Stimulated activated CD4-positive, alpha-beta T cell treated with anti-CD3 and anti-CD28 coated beads, TNF-alpha, amount 100 ng/mL, for 1 hour (primary cell): ENCODE measurements at places on chromosomes 13 and 19.

DNA sequence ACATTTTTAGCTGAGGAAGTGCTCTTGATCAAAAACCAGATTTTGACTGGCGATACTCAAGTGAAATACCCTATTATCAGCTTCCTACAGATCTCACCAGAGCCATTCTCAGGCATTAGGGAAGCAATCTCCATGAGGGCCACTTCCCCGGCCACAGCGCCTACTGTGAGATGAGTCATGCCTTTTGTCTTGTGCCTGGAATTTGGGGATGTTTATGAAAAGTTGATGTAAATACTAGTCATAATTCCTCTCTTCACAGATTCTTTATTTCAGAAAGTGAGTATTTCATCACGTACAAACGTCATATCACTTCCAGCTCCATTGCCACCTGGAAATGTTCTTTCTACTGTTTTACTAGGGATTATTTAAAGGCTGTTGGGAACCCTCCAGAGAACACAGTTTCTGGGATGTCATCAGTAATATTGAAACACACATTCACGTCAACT is 25.3 kb upstream of the SLC46A3 start:
- DNase-seq = no peak

DNA sequence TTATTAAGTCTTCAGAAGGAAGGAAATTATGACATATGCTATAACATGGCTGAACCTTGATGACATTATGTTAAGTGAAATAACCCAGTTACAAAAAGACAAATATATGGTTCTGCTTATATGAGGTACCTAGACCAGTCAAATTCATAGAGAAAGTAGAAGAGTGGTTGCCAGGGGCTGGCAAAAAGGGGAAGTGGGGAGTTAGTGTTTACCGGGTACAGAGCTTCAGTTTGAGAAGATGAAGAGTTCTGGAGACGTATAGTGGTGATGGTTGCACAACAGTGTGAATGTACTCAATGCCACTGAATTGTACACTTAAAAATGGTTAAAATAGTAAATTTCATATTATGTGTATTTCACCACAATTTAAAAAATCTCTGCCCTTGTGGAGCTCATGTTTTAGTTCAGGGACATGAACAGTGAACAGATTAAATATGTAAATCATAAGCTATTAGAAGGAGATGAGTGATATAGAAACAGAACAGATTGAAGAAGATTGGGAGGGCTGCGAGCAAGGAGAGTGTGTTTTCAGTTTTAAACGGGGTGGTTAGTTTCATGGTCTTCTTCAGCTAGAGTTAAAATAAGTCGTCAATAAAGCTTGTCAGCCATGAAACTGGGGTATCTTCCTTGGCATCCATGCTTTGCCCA is 355.2 kb downstream of the KCNRG start:
- DNase-seq = no peak

- DNase-seq = no peak
Measured at GRCh38 chr13:36887758-36888521, 32.1 kb downstream of the SMAD9 start.

GRCh38 chr19:29523568-29523967 is 2.2 kb upstream of the VSTM2B start:
- no peak for DNase-seq

DNA sequence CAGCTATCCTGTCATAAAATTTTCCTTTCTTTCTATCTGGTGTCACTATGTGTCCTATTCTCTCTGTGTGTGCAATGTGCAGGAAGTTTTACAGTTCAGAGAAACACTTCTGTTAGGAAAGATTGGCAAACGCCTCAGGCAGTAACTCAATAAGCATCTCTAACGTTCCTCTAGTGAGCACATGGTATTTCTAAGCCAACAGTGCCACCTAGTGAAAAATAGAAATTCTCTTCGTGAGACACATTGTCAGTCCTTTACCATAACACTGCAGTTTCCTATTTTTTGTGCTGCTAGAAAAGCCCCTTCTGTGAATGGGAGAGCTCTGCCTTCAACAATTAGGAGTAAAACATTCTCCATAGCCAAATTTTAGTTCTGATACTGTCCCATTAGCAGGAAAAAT is 50.7 kb downstream of the ZNF723 start:
- no peak for DNase-seq

DNA sequence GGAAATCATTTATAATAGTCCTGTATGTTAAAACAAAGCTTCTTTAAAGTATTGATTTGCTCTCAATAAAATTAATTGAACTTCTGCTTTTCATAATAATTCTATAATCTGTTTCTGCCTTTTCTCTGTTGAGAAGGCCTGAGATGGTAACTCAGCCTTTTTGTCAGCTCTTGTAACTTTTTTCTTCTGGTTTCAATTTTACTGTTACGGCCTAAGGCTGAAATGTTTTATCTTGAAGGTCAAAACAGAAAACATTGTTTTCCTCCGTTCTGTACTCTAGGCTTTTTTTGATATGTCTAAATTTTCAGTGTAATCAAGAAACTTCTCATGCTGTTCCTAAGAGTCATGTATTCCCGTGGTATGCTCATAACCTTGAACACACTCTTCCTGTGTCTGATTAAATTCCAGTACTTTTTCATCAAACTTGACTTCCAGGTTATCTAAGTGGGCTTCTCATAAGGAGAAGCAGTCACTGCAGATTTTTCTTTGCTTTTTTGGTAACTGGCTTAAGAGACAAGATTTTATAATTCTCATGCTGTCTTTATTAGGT is 7.6 kb upstream of the NAXD start:
- no peak for DNase-seq

DNA sequence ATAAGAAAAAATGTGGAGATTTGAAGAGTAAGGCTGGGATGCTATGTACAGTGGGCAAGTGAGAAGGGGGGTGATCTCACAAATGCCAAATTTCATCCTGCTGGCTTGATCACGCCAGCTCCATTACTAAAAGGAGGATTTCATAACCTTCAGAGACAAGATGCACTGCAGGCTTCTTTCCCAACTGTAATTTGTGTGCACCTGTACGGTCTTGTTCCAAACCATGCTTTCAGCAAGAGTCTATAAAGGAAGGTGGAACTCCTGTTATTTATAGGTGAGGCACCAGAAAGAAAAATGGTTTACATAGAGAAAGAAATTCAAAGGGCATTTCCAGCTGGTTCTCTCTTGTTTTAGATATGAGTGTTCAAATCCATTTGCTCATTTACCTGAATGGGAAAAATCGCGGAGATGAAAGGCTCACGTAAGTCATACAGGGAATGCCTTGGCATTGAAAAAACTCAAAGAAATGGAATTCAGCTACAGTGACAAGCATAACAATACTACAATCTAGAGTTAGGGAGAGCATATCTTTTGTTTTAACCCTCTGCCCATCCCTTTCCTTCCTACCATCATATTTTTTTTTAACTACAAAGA is 13.3 kb downstream of the EFNB2 start:
- DNase-seq = no peak

GRCh38 chr19:42175952-42176648 is 41.4 kb downstream of the DEDD2 start:
- no peak for DNase-seq

GRCh38 chr13:106297283-106297682 is 238.2 kb downstream of the EFNB2 start:
- no peak for DNase-seq

DNA sequence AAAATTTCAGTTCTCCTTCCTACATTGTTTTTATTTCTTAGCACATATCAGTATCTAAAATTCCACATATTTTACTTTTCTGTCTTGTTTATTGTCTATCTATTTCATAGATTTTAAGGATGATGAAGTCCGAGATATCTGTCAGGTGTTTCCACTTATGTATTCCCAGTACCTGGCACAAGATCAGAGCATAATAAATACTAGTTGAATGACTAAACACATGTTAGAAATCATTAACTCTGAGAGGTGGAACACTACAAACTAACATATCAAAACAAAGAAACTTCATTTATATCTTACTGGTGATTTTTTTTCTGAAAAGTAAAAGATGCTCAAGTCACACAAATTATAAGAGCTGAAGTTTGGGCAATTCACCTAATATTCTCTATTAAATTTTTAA is 1208.3 kb downstream of the PCDH9 start:
- no peak for DNase-seq

- DNase-seq = no peak
Measured at GRCh38 chr19:14347999-14348889, 33.0 kb upstream of the ADGRE5 start.

DNA sequence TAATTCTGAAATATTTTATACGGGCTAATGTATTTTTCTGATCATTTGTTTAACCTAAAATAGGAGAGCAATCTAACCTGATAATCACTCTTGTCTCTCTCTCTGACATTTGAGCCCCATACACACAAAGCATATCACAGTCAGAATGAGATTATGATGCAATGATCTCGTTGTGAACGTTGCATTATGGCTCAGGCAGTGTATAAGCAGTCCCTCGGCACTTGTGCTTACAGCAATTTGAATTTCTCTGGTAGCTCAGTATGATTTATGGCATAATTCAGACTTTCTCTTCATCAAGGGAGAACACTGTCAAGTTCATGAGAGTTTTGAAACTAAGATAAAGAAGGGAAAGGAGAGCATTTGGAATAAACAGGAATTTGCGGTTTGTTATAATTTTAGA is 256.1 kb downstream of the DACH1 start:
- DNase-seq = no peak

GRCh38 chr19:56125806-56126590 is 4.9 kb upstream of the ZNF787 start:
- DNase-seq = no peak

DNA sequence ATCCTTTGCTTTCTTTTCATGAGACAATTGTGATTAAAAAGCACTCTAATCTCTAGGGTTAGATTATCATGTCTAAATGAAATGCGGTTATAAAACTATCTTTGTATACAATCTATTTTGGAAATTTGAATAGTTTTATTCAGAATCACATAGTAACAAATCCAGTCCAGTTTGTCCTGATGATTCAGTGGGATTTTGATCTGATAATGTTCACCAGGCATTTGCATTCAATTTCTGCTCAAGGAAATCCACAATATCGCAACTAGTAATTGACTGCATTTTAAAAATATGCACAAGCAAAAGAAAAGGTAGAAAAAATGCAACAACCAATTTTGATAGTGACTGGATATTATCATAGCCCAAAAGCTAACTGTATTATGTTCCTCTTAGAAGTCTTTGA is 63.8 kb downstream of the ITGBL1 start:
- DNase-seq = no peak

- DNase-seq = no peak
Measured at GRCh38 chr13:110262508-110263291, 44.3 kb downstream of the COL4A1 start.

- no peak for DNase-seq
Measured at GRCh38 chr13:24625331-24625731, 54.9 kb upstream of the ATP12A start.

GRCh38 chr13:42405665-42406390 is 133.9 kb downstream of the AKAP11 start:
- no peak for DNase-seq

GRCh38 chr13:73254827-73255226 is 196.0 kb downstream of the KLF5 start:
- DNase-seq = no peak

GRCh38 chr13:106612688-106613087 is 44.8 kb upstream of the ARGLU1 start:
- no peak for DNase-seq

GRCh38 chr13:39586151-39586550 is 16.8 kb downstream of the LHFPL6 start:
- DNase-seq = no peak

GRCh38 chr19:2702170-2703076 is at the start of gene GNG7:
Gene GNG7, minus strand, starts transcription at chr19:2702694. Its CDS starts 182,006 bp downstream, at chr19:2520688.
- DNase-seq = peak; percentile 88

DNA sequence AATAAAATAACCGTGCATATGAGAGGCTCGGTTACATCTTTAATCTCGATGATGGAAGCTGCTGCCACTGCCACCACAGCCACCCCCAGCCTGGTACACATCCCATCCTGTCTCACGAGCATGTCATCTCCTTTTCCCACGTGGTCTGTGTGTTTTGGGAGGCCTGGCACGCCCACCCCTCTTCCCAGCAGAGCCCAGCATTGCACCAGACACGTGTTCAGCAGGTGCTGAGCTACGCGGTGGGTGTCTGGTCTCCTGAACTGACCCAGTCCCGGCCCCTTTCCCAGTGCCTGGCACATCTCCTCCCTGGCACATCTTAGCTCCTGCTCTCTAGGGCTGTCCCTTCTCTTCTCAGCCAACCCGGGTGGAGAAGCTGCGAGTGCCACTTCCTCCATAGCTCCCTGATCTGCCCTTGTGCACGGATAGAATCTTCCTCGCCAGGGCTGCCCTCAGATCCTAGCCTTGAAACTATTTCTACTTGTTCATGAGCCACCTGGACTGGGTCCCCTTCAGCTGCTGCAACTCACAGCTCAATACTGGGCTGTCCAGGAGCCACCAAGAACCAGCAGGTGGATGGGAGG is 36.8 kb upstream of the ZNF536 start:
- DNase-seq = no peak

GRCh38 chr19:54462655-54463530 is 685 bp downstream of the LENG9 start:
- no peak for DNase-seq

- DNase-seq = no peak
Measured at GRCh38 chr13:26759249-26759906, 1.2 kb downstream of the GPR12 start.

DNA sequence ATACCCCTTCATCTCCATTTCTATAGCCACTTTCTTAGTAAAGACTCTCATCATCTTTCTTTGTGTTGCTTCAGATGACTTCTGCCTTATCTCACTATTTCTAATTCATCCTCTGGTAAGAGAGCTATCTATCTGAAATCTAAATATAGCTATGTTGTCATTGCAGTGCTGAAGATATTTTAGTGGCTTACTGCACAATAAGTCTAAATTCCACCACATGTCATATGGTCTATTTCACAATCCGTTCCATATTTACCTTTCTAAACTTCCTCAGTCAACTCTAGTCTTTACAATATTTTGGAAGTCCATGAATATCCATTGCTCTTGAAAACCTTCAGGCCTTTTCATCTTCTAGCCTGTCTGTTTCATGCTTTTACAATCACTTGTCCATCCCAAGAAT is 465.1 kb upstream of the SLC10A2 start:
- DNase-seq = no peak

DNA sequence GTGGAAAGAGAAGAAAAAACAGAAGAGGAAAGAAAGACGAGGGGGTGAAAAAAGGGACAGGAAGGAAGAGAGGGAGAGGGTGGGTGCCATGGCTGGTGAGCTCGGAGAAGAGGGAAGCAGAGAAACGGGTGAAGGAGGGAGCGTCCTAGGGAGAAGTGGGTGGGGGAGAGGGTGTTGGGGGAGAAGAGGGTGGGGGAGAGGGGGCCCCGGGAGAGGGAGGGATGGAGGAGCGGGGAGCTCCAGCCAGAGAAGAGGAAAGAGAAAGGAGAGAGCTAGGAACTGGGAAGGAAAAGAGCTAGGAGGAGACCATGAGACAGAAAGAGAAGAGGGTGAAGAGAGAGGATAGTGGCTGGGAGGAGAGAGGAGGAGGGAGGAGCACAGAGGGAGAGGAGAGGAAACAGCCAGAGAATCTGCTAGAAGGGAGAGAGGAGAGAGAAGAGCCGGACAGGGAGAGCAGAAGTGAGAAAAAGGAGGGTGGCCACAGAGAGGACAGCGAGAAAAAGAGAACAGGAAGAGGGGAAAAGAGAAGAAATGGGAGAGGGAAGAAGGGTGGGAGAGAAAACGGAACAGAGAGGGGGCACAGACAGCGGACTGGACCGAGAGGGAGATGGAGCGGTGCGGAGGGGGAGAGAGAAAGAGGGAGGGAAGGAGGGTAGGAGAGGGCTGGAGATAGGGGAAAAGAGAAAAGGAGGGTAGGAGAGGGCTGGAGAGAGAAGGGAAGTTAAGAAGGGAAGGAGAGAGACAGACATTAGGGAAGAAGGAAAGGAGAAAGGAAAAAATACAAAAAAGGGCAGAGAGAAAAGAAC is 11.9 kb upstream of the GARIN5A start:
- DNase-seq = no peak
